ENCODE measurements at places on chromosomes 3 and 15. TPM values are rescaled to one million over a fixed set of nuclear protein-coding genes. Genes with fewer than 3 reads are reported as not detected.

Gene LIPH
- not detected for total RNA-seq

Gene FANCD2OS
- total RNA-seq: not detected

Gene SIAH2
- total RNA-seq: 42.4 TPM

Gene CTXN2
- total RNA-seq: not detected

Gene CCDC71
- total RNA-seq: 36.8 TPM

Gene ARPIN
- 18.0 TPM for total RNA-seq

Gene ACAD9
- total RNA-seq: 44.6 TPM

Gene ECE2
- not detected for total RNA-seq

Gene LPP
- 104 TPM for total RNA-seq

Gene FEZF2
- not detected for total RNA-seq

Gene SLC28A1
- total RNA-seq: not detected

Gene PHLDB2
- 49.7 TPM for total RNA-seq

Gene MASP1
- 204 TPM for total RNA-seq

Gene C15orf61
- total RNA-seq: 6.0 TPM

Gene NAALADL2
- total RNA-seq: 30.5 TPM

Gene LTF
- total RNA-seq: not detected

Gene TMC3
- total RNA-seq: not detected

Gene ACKR4
- 170 TPM for total RNA-seq

Gene AMOTL2
- total RNA-seq: 611 TPM

Gene TRIM42
- total RNA-seq: not detected

Gene REC114
- total RNA-seq: not detected

Gene SLC24A5
- total RNA-seq: 0.16 TPM

Gene SLC9C1
- total RNA-seq: 1.3 TPM

Gene CASR
- total RNA-seq: not detected

Gene EOMES
- not detected for total RNA-seq

Gene NPAP1
- not detected for total RNA-seq

Gene HEG1
- total RNA-seq: 95.2 TPM

Gene GOLGA8F
- total RNA-seq: not detected

Gene PLEKHO2
- total RNA-seq: 108 TPM

Gene ANKRD63
- not detected for total RNA-seq

Gene ZIC4
- 4.5 TPM for total RNA-seq

Gene NFKBIZ
- total RNA-seq: 58.6 TPM

Gene SNX33
- 39.8 TPM for total RNA-seq

Gene SCAANT1
- not detected for total RNA-seq

Gene TMCO5A
- not detected for total RNA-seq

Gene SLC2A2
- under 0.01 TPM for total RNA-seq

Gene PRSS50
- total RNA-seq: not detected

Gene CCRL2
- total RNA-seq: 0.12 TPM

Gene GOLGA8S
- total RNA-seq: not detected

Gene VEPH1
- 17.2 TPM for total RNA-seq

Gene PP2D1
- not detected for total RNA-seq

Gene TMEM40
- not detected for total RNA-seq

Gene ANKUB1
- total RNA-seq: 0.16 TPM

All from hair follicle dermal papilla cell (primary cell).